Cardiac muscle cell (in vitro differentiated cells and primary cell): ENCODE measurements at places on chromosomes 13 and 19. TPM values are rescaled to one million over a fixed set of nuclear protein-coding genes. Genes with fewer than 3 reads are reported as not detected.

DNA sequence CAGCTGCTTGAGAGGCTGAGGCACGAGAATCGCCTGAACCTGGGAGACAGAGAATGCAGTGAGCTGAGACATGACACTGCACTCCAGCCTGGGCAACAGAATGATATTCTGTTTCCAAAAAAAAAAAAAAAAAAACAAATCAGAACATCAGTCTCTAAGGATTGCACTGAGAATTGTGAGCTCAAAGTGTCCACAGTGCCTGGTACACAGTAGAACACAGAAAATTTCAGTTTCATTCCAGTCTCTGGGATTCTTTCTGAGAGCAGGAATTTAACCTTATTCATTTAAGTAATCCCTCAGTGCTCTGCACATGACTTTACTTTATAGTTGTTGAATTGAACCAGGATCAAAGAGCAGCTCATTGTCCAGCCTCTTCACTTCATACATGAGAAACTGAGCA, 25.9 kb upstream of the GATAD2A start:
- no peak overlapping the region for H3K27ac ChIP-seq
- H3K27me3 ChIP-seq, result no peaks in the 10 kb centered on the region
- no peaks in the 10 kb centered on the region for H3K36me3 ChIP-seq

HSD17B14 gene
- total RNA-seq, result 27.5 and 43.1 TPM in 2 replicates

DNA sequence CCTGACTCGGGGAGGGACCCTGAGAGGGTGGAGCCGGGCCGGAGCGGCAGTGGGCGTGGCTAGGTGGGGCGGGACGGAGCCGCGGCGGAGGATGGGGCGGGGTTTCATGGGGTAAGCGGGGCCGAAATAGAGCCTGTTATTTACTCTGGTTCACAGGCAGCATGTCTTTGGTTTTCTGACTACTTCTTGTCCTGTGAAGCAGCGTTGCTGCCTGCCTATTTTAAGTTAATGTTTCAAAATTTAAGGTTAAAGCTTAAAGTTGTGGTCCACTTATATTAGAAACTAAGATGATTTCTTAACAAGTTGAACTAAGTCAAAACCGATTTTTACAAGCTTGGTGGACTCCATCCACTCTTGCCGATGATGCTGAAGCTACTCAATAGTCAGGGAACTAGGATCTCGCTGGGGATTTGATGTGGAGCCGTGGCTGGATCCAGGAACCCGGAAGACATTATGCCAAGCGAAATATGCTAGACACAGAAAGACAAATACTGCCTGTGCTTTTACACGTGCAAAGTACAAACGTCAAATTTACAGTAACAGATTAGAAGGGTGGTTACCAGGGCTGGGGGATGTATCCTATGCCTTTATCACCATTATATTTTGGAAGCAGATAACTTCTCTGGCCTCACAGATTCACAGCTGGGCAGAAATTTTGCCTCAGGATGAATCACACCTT, 433 bp upstream of the ZNF616 start:
- peak overlapping the region; percentile 10 for H3K4me3 ChIP-seq
- no peaks in the 10 kb centered on the region for H3K36me3 ChIP-seq
- H3K27ac ChIP-seq, result peak overlapping the region; percentile 31
- H3K4me1 ChIP-seq, result peaks cover 5% of the 10 kb centered on the region
- no peaks in the 10 kb centered on the region for H3K27me3 ChIP-seq

GRCh38 chr13:41054919-41055619, 6.2 kb upstream of the WBP4 start:
- no peak for DNase-seq
- no peak overlapping the region for H3K4me3 ChIP-seq
- H3K36me3 ChIP-seq, result no peaks in the 10 kb centered on the region
- H3K27me3 ChIP-seq, result no peaks in the 10 kb centered on the region
- peak overlapping the region; percentile 33 for H3K27ac ChIP-seq

DPP9 gene
- total RNA-seq, result 47.5 and 50.4 TPM in 2 replicates

NMRK2 gene
- 32.9 and 46.5 TPM in 2 replicates for total RNA-seq

ATP8A2 gene
- 0.86 and 1.6 TPM in 2 replicates for total RNA-seq
